ENCODE measurements at places on chromosomes 13 and 19.
A peak's percentile ranks its signal among the peaks of the same experiment; 100 is the strongest.

- no peak for DNase-seq
Observed at GRCh38 chr13:52164989-52165388, 5.6 kb upstream of the NEK3 start.

DNA sequence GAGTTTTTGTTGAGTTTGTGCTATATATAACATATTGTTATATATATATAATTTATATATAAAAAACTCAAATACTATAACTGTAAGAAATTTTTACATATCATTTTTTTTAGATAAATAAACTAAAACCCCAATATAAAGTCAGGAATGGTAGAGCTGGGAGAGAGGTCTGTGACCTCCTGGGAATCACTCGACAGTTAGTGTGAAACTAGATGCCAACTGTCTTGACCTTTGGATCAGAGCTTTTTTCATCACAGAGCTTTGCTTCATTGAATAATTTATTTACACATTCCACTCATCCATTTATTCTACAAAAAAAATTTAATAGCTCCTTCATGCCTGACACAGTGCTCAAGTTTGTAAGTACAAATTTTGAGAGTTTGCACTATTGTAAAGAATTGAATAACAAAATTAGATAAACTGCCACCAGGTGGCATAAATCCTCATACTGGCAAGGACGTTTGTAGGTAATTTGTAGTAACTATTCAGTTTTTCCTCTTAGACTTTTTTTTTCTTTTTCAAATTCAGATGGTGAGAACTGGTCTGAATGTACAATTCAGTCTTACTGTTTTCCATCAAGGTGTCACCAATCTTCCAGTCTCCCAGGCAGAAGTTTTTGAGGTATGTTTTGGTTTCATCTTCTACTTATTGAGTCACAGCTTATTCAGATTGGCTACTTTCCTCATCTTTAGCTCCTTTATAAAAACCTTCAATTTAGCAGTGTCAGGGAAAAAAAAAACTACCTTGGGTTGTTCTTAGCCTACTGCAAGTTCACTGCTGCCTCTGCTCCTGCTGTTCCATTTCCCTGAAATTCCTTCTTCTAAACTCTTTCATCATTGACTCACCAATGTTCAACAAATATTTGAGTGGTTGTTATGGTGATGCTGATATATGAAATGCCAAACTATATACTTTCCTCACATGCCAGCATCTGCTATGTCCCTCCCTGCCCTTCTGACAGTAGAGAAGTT is 28.7 kb downstream of the LACC1 start:
- peak; percentile 6 for DNase-seq

DNA sequence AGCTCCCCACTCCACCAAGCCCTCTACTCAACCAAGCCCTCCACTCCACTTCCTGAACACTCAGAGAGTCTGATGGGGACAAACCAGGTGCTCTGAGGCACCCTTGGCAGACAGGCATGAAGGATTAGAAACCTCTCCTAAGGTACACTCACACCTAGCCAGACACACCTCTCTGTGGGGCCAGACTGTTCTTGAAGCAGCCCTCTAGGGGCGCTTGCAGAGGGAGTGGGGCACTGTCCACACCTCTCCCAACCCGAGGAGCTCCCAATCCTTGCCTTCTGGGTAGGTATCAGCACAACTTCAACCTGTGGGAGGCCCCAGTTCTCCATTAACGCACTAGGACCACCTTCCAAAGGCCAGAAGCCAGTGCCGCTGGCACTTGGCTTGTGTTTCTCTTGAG is 108.7 kb upstream of the VSTM2B start:
- no peak for DNase-seq

DNA sequence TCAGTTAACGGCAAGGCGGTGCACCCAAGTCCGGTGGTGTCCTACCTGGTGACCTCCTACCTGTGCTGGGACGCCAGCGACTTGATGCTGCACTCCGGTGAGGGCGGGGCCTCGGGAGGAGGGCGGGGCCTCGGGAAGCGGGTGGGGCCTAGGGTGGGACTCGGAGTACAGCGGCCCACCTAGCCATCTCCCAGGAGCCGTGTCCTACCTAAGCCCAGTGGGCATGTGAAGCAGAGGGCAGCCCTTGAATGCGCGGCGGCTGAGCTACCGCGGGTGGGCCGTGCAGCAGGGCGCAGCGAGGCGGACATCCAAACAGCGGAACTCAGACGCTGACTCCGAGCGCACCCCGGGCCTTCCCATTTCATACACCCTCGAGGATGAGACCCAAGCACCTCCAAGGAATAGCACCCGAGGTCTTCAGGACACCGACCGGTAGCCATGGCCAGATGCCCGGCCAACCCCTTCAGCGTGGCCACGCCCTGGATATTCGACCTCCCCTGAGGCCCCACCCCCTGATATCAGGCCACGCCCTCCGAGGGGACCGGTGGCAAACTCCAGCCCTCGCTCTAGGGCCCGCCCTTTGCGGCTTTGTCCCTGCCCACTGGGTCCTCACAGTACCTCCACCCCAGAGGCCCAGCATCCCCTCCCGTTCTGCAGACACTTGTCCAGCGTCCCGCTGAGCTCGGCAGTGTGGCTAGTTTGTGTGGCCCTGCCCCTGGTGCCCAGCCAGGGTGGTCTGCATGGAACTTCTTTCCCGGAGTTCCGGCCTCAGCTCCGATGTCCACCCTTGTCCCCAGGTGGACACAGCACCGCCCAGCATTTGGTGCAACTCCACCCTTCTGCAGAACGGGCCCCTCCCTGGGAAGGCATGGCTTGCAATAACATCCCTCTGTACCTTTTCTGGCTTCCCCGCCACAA is 5.4 kb downstream of the KLK1 start:
- DNase-seq = peak; percentile 68

DNA sequence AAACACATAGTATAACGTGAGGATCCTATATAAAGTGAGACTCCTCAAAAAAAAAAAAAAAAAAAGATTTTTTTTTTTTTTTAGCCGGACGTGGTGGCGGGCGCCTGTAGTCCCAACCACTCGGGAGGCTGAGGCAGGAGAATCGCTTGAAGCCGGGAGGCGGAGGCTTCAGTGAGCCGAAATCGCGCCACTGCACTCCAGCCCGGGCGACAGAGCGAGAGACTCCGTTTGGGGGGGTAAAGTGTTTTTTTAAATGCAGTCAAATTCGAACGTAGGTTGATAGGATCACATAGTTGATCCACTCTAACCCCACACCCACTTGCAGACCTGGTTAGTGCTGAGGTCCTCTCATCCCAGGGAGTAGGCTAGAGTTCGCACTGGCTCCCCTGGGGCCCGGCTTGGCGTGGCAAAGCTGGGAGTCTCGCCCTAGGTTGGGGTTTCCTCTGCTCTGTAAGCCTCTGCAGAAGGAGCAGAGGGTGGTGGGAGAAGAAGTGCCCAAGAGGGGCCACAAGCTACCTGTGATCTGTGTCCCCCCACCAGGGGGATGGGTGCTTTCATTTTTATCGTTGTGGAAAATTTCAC is 6.5 kb downstream of the RNF225 start:
- DNase-seq = no peak

DNA sequence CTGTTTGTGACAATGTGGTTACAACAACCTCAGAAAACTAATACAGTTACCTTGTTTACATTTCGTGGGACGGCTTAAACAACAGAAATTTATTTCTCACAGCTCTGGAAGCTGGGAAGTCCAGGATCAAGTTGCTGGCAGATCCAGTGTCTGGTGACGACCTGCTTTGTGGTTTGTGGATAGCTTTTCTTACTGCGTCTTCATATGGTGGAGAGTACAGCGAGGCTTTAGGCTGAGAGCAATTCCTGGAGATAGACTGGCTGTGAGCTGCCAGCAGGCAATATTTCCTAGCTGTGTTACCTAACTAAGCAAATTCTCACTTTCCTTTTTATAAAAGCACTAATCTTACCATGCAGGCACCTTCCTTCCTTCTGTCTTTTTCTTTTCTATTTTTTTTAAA is 1203.5 kb upstream of the PRR20A start:
- DNase-seq = no peak

DNA sequence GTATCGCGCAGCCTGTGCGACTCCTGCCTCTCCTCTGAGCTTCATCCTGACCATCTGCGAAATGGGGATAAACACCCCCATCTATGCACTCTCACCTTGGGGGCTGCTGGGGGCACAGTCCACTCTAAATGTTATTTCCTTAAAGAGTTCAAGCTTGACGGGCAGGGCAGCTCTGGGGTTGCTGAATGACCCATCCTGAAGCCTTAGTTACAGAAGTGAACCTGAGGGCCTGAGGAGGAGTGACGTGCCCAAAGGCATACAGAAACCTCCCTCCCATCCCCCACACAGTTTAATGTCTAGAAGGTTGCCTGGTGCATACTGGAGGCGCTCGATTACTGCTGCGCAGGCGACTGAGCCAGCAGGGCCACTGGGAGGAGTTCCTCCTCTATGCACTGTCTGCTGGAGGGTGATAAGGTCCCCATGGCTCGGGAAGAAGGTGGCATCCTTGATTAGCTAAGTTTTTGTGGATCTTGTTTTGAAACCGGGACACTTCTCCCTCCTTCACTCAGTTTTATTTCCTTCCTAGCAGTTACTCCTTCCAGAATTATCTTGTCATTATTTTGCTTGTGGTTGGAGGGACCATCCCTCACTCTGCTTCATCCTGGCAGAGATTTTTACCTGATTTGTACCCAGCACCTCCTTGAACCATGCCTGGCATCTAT is 572 bp upstream of the FKBP8 start:
- peak; percentile 51 for DNase-seq

DNA sequence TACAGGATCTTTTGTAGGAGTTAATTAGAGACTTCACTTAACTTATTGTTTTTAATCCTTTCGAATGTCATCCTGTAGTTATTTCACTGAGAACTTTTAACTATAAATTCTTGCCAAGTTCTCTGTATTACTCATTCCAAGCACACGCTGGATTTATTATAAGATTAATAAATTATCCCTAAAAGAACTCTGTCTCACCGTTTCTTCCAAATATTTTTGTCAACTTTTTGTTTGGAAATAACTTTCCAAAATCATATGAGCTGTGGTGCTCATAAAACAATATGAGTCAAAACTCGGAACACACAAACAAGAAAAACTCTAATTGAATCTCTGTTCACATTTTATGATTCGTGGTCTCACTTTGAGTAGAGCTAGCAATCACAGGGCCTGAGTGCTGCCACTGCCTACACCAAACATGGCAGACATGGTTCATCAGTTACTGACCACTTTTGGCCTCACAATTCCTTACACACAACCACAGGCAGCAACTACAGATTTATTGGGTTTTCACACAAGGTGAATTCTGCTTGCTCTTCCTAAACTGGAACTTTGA is 412.0 kb downstream of the FGF14 start:
- no peak for DNase-seq

GRCh38 chr13:88651531-88651930 is 980.4 kb downstream of the SLITRK5 start:
- DNase-seq = no peak

GRCh38 chr13:79508224-79508961 is 27.4 kb downstream of the NDFIP2 start:
- DNase-seq = no peak

- DNase-seq = no peak
Observed at GRCh38 chr19:51034704-51035103, at the start of gene KLK12. TSS of gene KLK12 (minus strand) at chr19:51035002. CDS start at chr19:51034621, 381 bp downstream.

- peak; percentile 71 for DNase-seq
Observed at GRCh38 chr19:41541990-41542584, 33.9 kb upstream of the CEACAM21 start.

- DNase-seq = no peak
Observed at GRCh38 chr13:112213467-112214255, 146.7 kb downstream of the SOX1 start.

GRCh38 chr19:2769218-2769617 is 13.9 kb downstream of the SGTA start:
- no peak for DNase-seq
